ENCODE measurements at places on chromosomes 6 and 20.
A peak's percentile ranks its signal among the peaks of the same experiment; 100 is the strongest.

DNA sequence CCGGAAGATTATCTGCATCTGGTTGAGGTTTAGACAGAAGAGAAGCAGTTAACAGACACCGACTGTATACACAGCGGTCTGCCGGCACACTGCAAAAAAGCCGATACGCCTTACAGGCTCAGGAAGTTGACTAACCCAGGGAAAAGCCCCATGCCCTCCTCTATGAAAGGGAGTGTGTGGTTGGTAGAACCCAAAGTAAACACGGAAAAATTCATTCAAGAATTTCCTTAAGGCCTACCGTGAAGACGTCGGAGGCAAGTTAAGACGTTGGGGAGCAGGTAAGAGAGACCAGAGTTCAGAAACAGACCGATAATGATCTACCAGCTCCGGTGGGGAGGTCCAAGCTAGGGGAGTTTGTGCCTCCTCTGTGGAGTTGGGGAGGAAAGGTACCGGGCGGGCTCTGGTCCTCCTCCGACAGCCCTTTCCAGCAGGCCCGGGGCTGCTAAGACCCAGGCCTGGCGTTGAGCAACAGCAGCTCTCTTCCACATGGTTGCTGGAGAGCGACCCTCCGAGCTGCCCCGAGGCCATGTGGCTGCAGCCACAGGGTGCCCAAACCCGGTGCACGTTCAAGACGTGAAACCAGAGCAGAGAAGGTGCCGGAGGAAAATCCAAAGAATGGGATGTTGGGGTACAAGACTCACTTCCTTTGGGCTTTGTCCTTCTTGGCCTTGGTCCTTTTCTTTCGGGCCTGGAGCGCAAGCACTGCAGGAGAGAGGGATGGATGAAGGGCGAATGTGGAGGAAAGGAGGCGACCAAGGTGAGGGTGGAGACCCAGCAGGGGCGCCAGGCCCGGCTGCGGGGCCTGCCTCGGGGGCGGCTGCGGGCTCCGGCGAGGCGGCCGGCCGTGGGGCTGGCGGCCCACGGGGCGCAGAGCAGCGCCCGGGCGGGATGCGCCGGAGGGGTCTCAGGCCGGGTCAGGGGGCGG, 809 bp downstream of the SRPK1 start:
- DNase-seq = peak; percentile 49

- no peak for DNase-seq
These were observed 16.7 kb downstream of the TIAM2 start for GRCh38 chr6:155011809-155012291.

DNA sequence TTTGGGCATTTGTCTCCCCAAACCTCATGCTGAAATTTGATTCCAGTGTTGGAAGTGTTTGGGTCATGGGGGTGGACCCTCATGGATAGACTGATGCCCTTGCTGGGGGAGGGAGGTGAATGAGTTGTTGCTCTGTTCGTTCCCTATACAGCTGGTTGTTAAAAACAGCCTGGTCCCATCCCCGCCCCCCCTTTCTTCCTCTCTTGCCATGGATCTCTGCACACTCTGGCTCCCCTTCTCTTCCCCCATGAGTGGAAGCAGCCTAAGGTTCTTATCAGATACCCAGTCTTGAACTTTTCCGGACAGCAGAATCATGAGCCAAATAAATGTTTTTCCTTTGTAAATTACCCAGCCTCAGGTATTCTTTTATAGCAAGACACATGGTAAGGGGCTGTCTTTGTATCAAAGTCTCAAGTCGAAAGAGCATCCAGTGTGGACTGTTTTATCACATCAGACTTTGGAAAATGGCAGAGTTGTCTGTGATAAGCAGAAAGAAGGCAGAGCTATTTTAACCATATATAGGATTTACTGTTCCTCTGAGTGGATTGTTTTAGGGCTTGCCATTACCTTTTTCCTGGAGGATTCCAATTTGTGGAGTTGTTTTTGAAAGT, 31.2 kb downstream of the SLC9A8 start:
- DNase-seq = no peak

GRCh38 chr20:34493646-34494045, 22.6 kb upstream of the DYNLRB1 start:
- DNase-seq = no peak

GRCh38 chr6:13429406-13429753, 58.0 kb downstream of the GFOD1 start:
- DNase-seq = no peak
